ENCODE measurements at places on chromosomes 6 and 20. TPM values are rescaled to one million over a fixed set of nuclear protein-coding genes. Genes with fewer than 3 reads are reported as not detected.
A peak's percentile ranks its signal among the peaks of the same experiment; 100 is the strongest.

- no peak for DNase-seq
- no peaks in the 10 kb centered on the region for H3K4me1 ChIP-seq
- H3K27me3 ChIP-seq, result no peaks in the 10 kb centered on the region
- H3K36me3 ChIP-seq, result no peaks in the 10 kb centered on the region
Measured at GRCh38 chr6:98687752-98688151, 146.6 kb upstream of the POU3F2 start.

GRCh38 chr20:2332711-2333110 lies 36.9 kb downstream of the TGM3 start:
- DNase-seq, result no peak
- H3K36me3 ChIP-seq, result no peaks in the 10 kb centered on the region
- no peak overlapping the region for H3K4me3 ChIP-seq
- H3K27me3 ChIP-seq, result peaks cover 96% of the 10 kb centered on the region
- no peak overlapping the region for H3K27ac ChIP-seq

- no peaks in the 10 kb centered on the region for H3K36me3 ChIP-seq
- peaks cover 7% of the 10 kb centered on the region for H3K4me1 ChIP-seq
- no peak for DNase-seq
- H3K27ac ChIP-seq, result no peak overlapping the region
- H3K27me3 ChIP-seq, result peaks cover 11% of the 10 kb centered on the region
Measured at GRCh38 chr6:10101551-10102252, 313.2 kb downstream of the TFAP2A start.

DNA sequence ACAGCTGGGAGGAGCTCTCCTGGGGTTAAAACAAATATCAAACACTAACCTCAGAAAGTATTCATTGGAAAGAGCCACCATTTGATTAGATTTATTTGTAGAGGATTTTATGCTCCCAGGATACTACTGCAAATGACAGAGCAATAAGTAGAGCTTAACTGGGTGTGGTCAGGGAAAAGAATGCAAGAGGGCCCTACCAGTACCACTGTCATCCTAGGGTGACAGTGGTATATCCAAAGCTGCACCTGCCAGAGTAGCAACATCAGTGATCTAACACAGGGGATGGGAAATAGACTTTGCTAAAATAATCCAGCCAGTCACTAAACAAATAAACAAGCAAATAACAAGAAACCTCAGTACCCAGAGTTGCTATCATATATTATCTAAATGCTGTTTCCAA lies 29.7 kb downstream of the ERGIC3 start:
- peaks cover 11% of the 10 kb centered on the region for H3K4me1 ChIP-seq
- no peak overlapping the region for H3K4me3 ChIP-seq
- H3K27me3 ChIP-seq, result no peaks in the 10 kb centered on the region
- H3K36me3 ChIP-seq, result peaks cover 20% of the 10 kb centered on the region
- DNase-seq, result no peak
- H3K27ac ChIP-seq, result no peak overlapping the region

DNA sequence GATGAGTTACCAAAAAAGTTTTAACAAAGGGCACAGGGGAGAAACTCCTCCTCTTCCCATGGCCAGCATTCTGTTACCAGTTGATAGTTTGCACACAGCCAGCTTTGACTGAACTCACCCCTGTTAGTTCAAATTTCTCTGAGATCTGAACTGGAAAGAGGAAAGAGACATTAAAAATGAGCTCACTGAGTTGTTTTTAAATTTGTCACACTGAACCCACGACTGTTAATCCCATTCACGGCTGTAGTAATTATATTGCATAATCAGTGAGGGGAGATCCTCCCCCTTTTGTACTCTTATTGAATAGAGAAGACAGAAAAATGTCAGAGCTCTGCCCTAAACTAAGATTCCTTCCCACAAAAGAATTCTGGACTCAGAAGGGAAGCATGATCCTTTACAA lies 17.5 kb upstream of the DSP start:
- DNase-seq, result no peak
- H3K27me3 ChIP-seq, result no peaks in the 10 kb centered on the region
- H3K4me3 ChIP-seq, result no peak overlapping the region
- H3K4me1 ChIP-seq, result no peaks in the 10 kb centered on the region

GRCh38 chr20:45592574-45593189 lies 13.6 kb upstream of the WFDC8 start:
- H3K27me3 ChIP-seq, result peaks cover 16% of the 10 kb centered on the region
- H3K27ac ChIP-seq, result no peak overlapping the region
- H3K4me1 ChIP-seq, result no peaks in the 10 kb centered on the region
- no peak overlapping the region for H3K4me3 ChIP-seq
- no peaks in the 10 kb centered on the region for H3K36me3 ChIP-seq
- peak; percentile 90 for DNase-seq

DNA sequence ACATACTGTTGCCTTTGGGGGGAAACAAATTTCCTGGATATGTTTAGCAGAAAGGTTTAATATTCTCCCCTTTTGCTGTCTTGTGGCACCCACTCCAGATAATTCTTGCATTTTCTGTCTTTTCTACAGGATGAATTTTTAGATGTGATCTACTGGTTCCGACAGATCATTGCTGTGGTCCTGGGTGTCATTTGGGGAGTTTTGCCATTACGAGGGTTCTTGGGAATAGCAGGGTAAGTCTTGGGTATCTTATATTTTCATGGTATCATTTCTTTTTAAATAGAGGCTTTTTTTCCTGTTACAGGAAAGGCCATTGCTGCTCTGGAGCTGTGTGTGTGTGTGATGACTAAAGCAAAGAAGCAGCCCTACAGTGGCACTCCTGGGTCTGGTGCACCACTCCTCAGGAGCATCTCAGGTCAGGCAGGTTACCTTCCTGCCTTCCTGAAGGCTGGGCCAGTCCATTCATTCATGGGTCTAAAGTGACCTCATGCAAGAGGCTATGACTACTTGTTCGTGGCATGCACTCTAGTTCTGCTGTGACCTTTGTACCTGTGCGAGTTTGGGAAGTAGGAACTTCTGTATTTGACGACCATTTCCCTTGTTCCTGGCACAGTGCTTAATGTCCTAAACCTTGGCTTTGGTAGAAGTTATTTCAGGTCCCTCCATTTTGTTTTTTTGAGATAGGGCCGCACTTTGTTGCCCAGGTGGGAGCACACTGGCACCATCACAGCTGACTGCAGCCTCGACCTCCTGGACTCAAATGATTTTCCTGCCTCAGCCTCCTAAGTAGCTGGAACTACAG lies 2.2 kb downstream of the RAB5IF start:
- H3K27ac ChIP-seq, result peak overlapping the region; percentile 35
- H3K4me3 ChIP-seq, result peak overlapping the region; percentile 96
- peaks cover 17% of the 10 kb centered on the region for H3K4me1 ChIP-seq
- H3K27me3 ChIP-seq, result no peaks in the 10 kb centered on the region

GRCh38 chr20:40991181-40991889 lies 37.3 kb upstream of the TOP1 start:
- no peak for DNase-seq
- H3K36me3 ChIP-seq, result no peaks in the 10 kb centered on the region
- H3K27me3 ChIP-seq, result no peaks in the 10 kb centered on the region

GRCh38 chr20:24773751-24774201 lies 175.3 kb upstream of the CST7 start:
- peak overlapping the region; percentile 5 for H3K4me3 ChIP-seq
- peak; percentile 95 for DNase-seq
- H3K36me3 ChIP-seq, result no peaks in the 10 kb centered on the region
- H3K27me3 ChIP-seq, result 0 out of 2 replicates have a peak, but pooled peaks cover 2% of the 10 kb centered on the region

GRCh38 chr20:3431109-3431508 lies 23.6 kb upstream of the DNAAF9 start:
- H3K27ac ChIP-seq, result no peak overlapping the region
- no peak for DNase-seq
- H3K4me1 ChIP-seq, result no peaks in the 10 kb centered on the region
- no peaks in the 10 kb centered on the region for H3K36me3 ChIP-seq

DNA sequence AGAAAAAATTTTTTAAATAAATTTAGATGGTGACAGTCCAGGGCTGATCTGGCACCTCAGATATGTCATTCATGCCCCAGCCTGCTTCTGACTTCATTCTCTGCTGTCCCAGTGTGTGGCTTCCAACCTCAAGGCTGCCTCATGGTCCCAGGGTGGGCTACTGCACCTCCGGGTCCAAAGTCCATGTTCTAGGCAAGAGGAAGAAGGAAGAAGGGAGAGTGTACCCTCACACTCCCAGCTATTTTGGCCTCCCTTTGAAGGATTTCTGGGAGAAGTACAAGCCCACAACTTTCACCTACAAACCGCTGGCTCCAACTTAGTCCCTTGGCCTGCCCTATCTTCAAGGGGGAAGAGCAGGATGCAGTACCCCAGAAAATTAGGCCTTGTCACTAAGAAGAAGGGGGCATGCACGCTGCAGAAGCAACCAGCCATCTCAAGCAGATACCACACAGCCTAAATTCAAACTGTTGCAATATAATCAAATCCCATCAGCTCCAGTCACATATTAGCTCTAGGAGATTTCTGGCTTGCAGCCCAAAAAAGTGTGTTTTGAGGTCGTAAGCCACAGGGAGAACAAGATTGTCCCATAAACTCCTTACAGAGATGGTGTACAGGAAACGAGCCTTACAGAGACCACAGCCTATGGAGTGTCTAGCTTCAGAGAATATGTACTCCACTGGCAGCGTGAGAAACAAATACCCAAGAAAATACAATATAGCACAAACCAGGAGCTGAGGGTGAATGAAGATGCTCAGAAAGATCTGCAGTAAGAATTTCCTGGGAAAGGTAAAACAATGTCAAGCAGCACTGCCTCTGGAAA lies 906 bp upstream of the BTN3A2 start:
- 0 out of 2 replicates have a peak overlapping the region, but pooled peaks have one; percentile 4 for H3K27ac ChIP-seq
- no peaks in the 10 kb centered on the region for H3K27me3 ChIP-seq
- peak; percentile 39 for DNase-seq
- H3K4me1 ChIP-seq, result peaks cover 13% of the 10 kb centered on the region

GRCh38 chr6:168376120-168376519 lies 56.5 kb upstream of the DACT2 start:
- no peak overlapping the region for H3K4me3 ChIP-seq
- no peak for DNase-seq
- H3K27me3 ChIP-seq, result 0 out of 2 replicates have a peak, but pooled peaks cover 4% of the 10 kb centered on the region
- H3K36me3 ChIP-seq, result no peaks in the 10 kb centered on the region
- H3K4me1 ChIP-seq, result no peaks in the 10 kb centered on the region
- no peak overlapping the region for H3K27ac ChIP-seq

DNA sequence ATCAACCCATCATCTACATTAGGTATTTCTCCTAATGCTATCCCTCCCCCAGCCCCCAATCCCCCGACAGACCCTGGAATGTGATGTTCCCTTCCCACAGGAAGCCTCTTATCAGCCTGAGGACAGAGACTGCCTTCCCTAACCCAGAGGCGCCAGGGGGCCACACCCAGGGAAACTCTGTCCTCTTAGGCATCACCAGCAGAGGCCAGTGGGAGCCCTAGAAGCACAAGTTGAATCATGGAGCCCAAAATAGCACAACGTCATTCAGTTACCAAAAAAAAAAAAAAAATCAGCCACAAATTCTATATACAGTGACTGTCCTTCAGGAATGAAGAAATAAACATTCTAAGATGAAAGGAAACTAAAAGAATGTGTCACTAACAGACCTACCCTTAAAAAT lies 625.7 kb downstream of the TFAP2A start:
- H3K27me3 ChIP-seq, result peaks cover 47% of the 10 kb centered on the region
- no peak overlapping the region for H3K27ac ChIP-seq
- H3K36me3 ChIP-seq, result no peaks in the 10 kb centered on the region
- no peaks in the 10 kb centered on the region for H3K4me1 ChIP-seq
- H3K4me3 ChIP-seq, result no peak overlapping the region

GRCh38 chr6:89194559-89194958 lies 22.6 kb downstream of the GABRR1 start:
- H3K36me3 ChIP-seq, result no peaks in the 10 kb centered on the region
- H3K27ac ChIP-seq, result no peak overlapping the region
- no peaks in the 10 kb centered on the region for H3K4me1 ChIP-seq
- no peak overlapping the region for H3K4me3 ChIP-seq
- H3K27me3 ChIP-seq, result 0 out of 2 replicates have a peak, but pooled peaks cover 9% of the 10 kb centered on the region

DNA sequence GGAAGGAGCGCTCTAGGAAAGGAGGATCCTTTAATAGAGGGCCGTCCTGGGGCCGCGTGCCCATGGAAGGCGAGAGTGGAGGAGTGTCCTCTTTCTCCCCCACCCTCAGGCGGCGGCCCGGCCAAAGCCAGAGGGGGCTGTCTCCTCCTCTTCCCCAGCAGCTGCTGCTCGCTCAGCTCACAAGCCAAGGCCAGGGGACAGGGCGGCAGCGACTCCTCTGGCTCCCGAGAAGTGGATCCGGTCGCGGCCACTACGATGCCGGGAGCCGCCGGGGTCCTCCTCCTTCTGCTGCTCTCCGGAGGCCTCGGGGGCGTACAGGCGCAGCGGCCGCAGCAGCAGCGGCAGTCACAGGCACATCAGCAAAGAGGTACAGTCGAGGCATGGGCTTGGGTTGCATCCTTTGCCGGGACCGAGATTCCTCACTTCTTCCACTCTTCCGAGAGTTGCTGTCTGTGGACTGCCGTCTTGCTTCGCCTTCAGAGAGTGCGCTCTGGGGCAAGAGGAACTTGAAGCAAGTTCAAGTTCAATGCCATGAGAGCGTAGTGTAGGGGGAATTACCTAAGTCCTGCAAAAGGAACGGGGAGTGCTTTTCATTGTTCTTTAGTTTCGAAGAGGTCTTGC lies at the start of gene LAMA2:
TSS of gene LAMA2 (plus strand) at position 148 of the 621 bp plus-strand sequence. CDS start at position 256, 108 bp downstream.
- no peaks in the 10 kb centered on the region for H3K4me1 ChIP-seq
- H3K27ac ChIP-seq, result no peak within 1 kb of the TSS
- no peaks in the 10 kb centered on the region for H3K36me3 ChIP-seq
- DNase-seq, result no peak
- no peak within 1 kb of the TSS for H3K4me3 ChIP-seq

GRCh38 chr6:44301106-44301505 lies 12.0 kb downstream of the AARS2 start:
- peaks cover 35% of the 10 kb centered on the region for H3K36me3 ChIP-seq
- H3K27me3 ChIP-seq, result peaks cover 25% of the 10 kb centered on the region
- H3K27ac ChIP-seq, result no peak overlapping the region
- no peak overlapping the region for H3K4me3 ChIP-seq
- H3K4me1 ChIP-seq, result no peaks in the 10 kb centered on the region

Gene NKAPL
- total RNA-seq, result not detected

Gene CFB
- total RNA-seq, result 0.86 TPM

Gene NOX3
- not detected for total RNA-seq

Gene GPLD1
- total RNA-seq, result 3.9 TPM

Gene KIF16B
- 12.7 TPM for total RNA-seq

Gene TSHZ2
- not detected for total RNA-seq

Gene F13A1
- not detected for total RNA-seq

Gene VSX1
- total RNA-seq, result not detected

Gene MAP7
- total RNA-seq, result 13.9 TPM

Gene SLC24A3
- not detected for total RNA-seq

Gene MATN4
- not detected for total RNA-seq

Gene CTAGE9
- total RNA-seq, result not detected
